Ascending aorta (tissue), 2 donors: ENCODE measurements at places on chromosomes 11 and 22. TPM values are rescaled to one million over a fixed set of nuclear protein-coding genes. Genes with fewer than 3 reads are reported as not detected.

DNA sequence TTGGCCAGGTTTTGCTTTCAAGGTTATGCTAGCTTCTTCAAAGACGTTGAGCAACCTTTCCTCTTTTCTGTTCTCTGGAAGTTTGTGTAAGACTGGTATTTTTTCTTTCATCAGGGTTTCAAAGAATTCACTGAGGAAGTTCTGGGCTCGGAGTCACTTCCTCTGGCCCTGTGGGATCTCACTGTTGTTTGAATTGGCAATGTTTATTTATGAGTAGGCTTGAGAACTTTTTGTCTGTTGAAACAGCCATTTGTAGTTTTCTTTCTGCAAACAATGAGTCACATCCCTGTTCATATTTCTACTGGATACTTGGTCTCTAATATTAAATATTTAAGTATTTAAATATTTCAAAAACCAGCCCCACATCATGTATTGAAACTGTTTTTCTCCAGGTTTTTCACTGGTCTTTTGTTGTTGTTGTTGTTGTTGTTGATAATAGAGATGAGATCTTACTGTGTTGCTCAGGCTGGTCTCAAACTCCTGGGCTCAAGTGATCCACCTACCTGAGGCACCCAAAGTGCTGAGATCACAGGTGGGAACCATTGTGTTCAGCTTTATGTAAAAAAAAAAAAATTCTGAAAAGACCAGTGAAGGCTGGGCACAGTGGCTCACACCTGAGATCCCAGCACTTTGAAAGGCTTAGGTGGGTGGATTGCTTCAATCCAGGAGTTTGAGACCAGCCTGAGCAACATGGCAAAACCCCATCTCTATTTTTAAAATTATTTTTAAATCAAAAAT is 26.9 kb downstream of the SUSD2 start:
- no peak overlapping the region for H3K4me3 ChIP-seq
- H3K27me3 ChIP-seq, result no peaks in the 10 kb centered on the region
- H3K27ac ChIP-seq, result peak overlapping the region; percentile 74
- no peak for DNase-seq

DNA sequence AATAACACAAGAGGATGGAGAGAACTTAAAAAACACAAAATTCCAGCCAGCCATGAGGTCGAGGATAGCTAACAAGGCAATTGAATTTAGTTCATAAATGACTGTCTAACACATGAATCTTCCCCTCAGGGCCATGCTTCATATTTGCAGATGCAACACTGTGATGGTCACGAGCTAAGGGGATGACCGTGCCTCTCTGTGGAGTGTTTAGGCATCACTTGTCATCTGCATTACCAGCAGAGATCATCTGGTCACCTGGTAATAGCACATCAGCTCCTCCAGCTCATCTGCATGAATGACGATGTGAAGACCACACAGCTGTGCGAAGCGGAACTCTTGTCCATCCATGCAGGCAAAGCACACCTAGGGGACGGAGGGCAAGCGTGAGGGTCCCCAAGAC is 20.9 kb upstream of the SLC25A1 start:
- H3K4me1 ChIP-seq, result no peaks in the 10 kb centered on the region
- no peak for DNase-seq
- H3K36me3 ChIP-seq, result no peaks in the 10 kb centered on the region
- H3K4me3 ChIP-seq, result no peak overlapping the region
- no peaks in the 10 kb centered on the region for H3K27me3 ChIP-seq

- no peak for DNase-seq
- H3K27ac ChIP-seq, result no peak overlapping the region
- no peaks in the 10 kb centered on the region for H3K36me3 ChIP-seq
- no peaks in the 10 kb centered on the region for H3K27me3 ChIP-seq
- no peaks in the 10 kb centered on the region for H3K4me1 ChIP-seq
These were observed 6.6 kb upstream of the MS4A12 start for GRCh38 chr11:60485987-60486386.

The GTSE1 gene
- total RNA-seq, result not detected
